ENCODE measurements at places on chromosomes 5 and 9.

GRCh38 chr5:57539281-57539701 lies 56.7 kb upstream of the ACTBL2 start:
- DNase-seq, result no peak

GRCh38 chr9:38305582-38305981 lies 86.9 kb upstream of the ALDH1B1 start:
- DNase-seq, result no peak

DNA sequence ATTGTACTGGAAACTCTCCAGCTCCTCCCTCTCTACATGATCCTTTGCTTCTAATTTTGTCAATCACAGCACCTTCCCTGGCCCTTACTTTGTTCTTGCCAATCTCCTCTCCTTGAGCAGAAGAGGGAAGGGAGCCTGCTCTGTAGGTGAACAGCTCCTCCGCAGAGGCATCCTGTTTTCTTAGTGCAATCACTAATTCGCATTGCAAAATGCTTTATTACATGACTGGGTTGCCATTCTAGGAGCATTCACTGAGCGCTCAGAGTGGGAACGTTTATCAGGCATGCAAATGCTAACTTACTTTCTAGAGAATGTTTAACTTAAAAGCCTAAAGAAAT lies 416 bp upstream of the SNX18 start:
- no peak for DNase-seq

DNA sequence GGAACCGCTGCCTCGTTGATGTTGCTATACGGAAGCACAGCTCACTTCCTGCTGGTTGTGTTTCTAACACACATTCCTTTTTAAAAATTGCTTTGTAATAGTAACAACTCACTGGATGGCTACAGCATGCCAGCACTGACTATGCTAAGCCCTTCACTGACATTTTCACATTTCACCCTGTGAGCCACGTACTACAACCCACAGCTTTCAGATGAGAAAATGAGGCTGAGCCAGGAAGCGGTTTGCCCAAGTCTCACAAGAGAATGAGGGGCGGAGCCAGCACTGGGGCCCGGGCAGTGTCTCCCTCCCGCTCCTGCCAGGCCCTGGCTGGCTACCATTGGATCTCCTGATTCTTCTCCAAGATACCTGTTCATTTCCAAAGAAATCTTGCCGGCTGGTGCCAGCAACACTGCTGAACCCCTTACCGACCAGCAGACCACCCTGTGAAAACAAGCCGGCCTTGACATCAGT lies 38.3 kb downstream of the FAM78A start:
- DNase-seq, result peak; percentile 83

- DNase-seq, result no peak
Observed at GRCh38 chr5:125446986-125447385, 700.5 kb upstream of the ZNF608 start.
